Activated naive CD4-positive, alpha-beta T cell treated with anti-CD3 and anti-CD28 coated beads, Interleukin-2, amount 50 U/mL, for 16 hours (primary cell): ENCODE measurements at places on chromosomes 3 and 15.

GRCh38 chr15:89851673-89852341, 37.2 kb upstream of the ANPEP start:
- no peak for DNase-seq

DNA sequence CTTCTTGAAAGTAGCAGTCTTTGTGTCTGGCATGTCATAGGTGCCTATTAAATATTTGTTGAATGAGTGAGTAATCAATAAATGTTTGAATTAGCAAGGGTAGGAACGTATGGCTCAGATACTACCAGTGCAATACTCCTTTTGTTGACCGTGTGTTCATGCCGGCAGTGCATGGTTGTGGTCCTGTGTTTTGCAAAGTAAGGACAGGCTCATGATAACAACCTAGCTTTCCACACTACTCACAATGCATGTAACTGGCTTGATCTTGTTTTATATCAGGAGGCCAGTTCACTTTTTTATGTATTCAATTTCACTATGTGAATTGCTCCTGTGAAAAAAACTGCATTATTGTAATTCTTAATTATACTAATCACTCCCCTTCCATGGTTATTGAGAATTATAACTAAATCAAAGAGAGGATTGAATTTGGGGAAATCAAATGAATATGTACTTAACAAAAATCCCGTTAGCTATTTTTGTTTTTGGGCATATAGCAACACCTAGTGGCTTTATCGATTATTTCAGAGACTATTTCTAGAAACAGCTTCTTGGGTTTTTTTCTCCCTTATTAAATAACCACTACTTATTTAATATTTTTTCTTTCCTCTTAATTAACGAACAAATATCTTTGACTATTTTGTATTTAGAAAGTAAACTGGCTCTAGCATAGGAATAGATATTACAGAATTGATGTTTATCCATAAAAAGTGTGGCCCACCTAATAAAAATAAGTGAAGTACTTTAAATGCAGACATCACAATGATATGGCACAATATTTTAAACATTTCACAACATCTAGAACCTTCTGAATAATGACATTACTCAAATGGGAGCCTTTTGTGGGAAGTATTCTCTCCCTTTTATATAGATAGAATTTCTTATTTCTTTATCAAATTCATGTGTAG, 218.5 kb downstream of the BBX start:
- DNase-seq, result no peak

DNA sequence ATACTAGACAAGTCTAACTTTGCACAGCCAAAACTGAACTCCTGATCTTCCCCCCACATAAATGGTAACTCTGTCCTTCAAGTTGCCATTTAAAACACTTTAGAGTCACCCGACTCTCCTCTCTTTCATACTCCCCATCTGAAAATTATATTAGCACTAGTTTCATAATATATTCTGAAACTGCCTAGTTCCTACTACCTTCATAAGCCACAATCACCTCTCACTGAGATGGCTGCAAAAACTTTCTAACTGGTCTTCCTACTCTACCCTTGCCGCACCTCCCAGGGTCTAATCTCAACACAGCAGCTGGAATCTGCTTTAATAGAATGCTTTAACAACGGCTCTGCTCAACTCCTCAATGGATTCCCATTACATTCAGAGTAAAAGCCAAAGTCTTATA, 55.0 kb downstream of the GLB1 start:
- no peak for DNase-seq

GRCh38 chr3:187336322-187336721, 31.9 kb upstream of the RTP4 start:
- no peak for DNase-seq

DNA sequence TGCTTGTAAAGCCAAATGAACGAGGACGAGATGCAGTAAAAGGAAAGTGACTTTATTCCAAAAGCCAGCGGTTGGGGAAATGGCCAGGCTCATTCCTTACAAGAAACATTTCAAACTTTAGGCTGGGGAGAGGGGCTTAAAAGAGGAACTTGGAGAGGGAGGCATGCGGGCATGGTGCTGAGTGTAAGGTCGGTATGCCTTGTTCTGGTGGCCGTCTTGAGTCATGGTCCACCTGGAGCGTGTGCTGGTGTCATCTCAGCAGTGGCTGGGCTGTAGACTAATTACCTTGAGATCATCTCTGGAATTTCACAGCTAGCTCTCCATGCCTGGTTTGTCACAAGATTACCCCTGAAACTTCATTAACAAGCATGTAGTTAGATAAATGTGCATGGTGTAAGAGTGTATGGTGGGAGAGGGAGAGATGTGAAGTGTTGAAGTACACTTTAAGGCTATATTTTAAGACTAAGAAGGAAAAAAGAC, 156.4 kb upstream of the PFN2 start:
- no peak for DNase-seq
